ENCODE measurements at places on chromosomes 4 and X.

DNA sequence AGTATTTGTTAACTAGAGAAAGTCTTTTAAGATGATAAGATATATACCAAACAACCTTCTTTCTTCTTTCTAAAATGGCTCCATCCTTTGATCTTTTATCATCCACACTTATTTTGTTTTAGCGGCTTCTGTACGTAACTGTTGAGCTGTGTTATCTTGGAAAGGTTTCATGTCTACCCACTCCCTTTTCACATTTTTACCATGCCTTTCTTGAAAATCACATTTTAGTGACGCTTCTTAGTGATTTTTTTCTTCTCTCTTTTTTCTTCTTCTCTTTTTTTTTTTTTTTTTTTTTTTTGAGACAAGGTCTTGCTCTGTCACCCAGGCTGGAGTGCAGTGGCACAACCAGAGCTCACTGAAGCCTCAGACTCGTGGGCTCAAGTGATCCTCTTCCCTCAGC lies 135.1 kb downstream of the CHIC2 start:
- DNase-seq, result no peak

DNA sequence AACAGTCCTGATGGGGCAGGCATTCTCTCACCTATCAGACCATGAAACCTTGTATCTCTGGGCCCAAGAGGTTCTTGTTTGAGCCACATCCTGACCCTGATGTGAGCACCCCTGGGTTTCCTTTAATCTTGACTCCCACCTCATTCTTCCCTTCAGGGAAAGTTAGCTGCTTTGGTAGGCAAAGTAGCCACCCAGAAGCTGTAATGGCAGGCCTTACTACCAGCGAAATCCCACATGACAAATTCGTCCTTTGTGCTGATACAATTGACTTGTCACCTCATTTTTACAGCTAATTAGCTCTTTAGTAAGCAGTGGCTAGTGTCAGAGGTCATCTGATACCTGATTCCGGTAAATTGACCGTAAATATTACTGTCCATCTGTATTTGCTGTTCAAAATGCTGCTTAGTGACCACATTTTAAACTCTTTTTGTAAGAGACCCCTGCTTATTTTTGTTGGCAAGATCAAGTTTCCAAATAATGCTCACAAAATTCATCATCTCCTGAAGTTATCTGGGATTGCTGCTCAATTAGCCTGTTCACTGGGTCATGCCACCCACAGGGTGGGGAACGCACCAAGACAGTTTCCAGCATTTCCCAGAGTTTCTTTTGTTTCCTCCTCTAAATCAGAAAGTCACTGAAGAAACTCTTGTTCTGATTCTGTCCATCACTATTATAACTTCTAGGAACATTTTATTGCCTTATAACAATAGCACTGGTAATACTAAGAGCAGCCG lies 329.7 kb downstream of the GPAT3 start:
- no peak for DNase-seq

DNA sequence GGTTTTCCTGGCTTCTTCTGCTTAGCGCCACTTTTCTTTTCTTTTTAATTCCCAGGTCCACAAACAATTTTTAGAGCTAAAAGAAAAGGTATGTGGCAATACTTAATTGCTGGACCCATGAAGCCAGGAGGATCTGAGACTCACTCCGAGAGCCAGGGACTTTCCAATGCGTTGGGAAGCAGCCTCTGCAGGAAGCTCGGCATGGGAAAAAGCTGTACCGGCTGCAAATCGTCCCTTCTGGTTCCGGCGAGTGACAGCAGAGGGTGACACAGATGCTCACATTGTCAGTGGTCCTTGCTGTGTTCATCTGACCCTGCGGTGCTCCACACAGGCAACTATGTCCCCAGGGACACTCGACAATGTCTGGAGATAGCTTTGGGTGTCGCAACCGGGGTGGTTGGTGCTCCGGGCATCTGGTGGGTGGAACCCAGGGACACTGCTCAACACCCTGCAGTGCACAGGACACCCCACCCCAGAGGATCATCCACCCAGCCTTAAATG lies 164.0 kb downstream of the PRKX start:
- no peak for DNase-seq

DNA sequence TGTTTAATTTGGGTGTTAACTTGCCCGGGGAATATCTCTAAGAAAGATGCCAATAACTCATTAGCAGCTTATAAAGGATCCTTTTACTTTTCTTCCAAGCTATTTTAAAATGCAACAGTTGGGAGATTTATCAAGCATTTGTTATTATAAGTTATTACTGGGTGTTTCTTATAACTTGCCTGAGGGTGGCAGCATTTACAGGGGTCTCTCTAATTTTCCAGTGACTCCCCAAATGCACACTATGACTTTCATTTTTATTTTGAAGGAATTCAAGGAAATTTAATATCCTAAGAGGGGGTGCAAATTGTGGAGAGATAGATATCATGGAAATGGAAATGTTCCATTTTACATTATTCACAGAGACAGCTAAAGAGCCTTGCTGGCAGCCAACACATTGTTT lies 138.0 kb downstream of the PDGFRA start:
- DNase-seq, result no peak

All from activated CD4-positive, alpha-beta T cell treated with anti-CD3 and anti-CD28 coated beads, Interleukin-2, Interleukin-4, amounts not matched to agents 100 ng/mL and 50 ng/mL, durations not matched to agents 16 hours and 8 hours (primary cell).